Psoas muscle (tissue), 8 donors: ENCODE measurements at places on chromosomes 2 and 18. TPM values are rescaled to one million over a fixed set of nuclear protein-coding genes. Genes with fewer than 3 reads are reported as not detected.

Gene TFPI
- polyA plus RNA-seq, result 15.5 TPM

Gene FLACC1
- polyA plus RNA-seq, result 3.8 TPM

Gene MC5R
- not detected for polyA plus RNA-seq

Gene TMBIM1
- polyA plus RNA-seq, result 167 TPM

Gene CTDP1
- polyA plus RNA-seq, result 12.4 TPM
